Mucosa of gallbladder (tissue), 1 donor: ENCODE measurements at places on chromosomes 13 and 19. TPM values are rescaled to one million over a fixed set of nuclear protein-coding genes. Genes with fewer than 3 reads are reported as not detected.

GRCh38 chr13:101917833-101918661 lies 465.6 kb downstream of the ITGBL1 start:
- no peak for DNase-seq

DNA sequence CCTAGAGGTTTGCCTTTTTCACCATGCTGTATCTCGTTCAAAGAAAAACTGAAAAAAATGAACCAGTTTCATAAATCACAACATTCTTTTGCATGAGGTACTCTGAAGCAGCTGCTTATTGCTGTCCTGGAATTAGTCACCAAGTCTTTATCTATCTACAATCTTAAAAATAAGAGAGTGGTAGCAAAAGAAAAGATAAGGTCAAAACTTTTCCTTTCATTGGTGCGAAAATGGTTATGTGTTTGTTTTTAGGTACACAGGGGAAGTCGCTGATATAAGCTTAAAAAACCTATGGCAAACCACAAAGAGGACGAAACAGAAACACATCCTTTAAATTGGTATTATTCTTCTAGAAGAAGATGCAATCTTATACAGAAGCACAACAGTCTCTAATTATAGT lies 20.7 kb downstream of the OBI1 start:
- DNase-seq = no peak

- no peak for DNase-seq
These were observed 12.7 kb upstream of the NUMBL start for GRCh38 chr19:40703029-40703755.

GRCh38 chr19:12946092-12946721 lies 545 bp downstream of the RAD23A start:
- peak; percentile 54 for DNase-seq

DNA sequence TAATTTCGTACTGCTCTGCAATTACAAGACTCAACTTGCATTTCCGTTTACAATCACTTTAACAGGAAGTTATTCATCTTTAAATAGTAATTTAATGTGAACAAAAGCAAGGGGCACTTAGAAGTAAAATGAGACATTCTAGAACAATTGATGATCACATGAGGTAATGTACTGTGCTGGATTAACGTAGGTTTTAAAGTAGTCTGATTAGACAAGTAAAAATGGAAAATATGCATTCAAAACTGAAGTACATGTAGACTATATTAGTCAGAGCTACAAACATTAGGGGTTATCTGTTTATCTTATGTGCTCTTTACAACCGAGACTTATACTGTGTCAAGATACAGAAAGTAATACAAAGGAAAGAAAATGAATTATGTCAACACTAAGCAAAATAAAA lies 1528.0 kb downstream of the SLITRK5 start:
- no peak for DNase-seq

- peak; percentile 56 for DNase-seq
These were observed 22.5 kb upstream of the ZNF429 start for GRCh38 chr19:21482863-21483276.

DNA sequence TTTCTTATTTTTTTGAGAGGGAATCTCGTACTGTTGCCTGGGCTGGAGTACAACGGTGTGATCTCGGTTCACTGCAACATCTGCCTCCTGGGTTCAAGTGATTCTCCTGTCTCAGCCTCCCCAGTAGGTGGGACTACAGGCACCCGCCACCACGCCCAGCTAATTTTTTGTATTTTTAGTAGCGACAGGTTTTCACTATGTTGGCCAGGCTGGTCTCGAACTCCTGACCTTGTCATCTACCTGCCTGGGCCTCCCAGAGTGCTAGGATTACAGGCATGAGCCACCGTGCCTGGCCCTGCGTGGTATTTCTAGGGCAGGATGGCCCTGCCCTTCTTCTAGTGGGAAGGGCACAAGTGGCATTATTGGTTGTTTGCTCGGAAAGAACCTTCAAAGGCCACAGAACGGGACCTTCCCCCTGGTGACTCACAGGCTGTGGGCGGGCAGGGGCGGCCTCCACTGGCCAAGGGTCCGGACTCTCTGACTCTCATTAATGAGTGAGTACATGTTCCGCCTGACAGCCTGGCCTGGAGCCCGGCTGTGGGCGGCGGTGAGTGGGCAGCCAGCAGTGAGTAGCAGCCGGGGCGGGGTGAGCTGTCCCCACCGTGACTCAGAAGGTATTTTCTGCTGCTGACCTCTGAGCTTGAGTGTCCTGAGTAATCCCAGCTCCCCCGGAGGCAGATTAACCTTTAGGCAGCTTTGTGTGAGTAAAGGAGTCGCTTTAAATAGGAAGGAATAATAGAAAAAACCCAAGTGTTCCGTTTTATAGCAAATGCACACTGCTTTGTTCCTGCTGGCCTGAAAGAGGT lies 5.1 kb downstream of the DOT1L start:
- peak; percentile 96 for DNase-seq

- DNase-seq = no peak
These were observed 6.8 kb downstream of the CYSLTR2 start for GRCh38 chr13:48660361-48661076.

- DNase-seq = no peak
These were observed 949 bp downstream of the RAB3A start for GRCh38 chr19:18202778-18203407.

DNA sequence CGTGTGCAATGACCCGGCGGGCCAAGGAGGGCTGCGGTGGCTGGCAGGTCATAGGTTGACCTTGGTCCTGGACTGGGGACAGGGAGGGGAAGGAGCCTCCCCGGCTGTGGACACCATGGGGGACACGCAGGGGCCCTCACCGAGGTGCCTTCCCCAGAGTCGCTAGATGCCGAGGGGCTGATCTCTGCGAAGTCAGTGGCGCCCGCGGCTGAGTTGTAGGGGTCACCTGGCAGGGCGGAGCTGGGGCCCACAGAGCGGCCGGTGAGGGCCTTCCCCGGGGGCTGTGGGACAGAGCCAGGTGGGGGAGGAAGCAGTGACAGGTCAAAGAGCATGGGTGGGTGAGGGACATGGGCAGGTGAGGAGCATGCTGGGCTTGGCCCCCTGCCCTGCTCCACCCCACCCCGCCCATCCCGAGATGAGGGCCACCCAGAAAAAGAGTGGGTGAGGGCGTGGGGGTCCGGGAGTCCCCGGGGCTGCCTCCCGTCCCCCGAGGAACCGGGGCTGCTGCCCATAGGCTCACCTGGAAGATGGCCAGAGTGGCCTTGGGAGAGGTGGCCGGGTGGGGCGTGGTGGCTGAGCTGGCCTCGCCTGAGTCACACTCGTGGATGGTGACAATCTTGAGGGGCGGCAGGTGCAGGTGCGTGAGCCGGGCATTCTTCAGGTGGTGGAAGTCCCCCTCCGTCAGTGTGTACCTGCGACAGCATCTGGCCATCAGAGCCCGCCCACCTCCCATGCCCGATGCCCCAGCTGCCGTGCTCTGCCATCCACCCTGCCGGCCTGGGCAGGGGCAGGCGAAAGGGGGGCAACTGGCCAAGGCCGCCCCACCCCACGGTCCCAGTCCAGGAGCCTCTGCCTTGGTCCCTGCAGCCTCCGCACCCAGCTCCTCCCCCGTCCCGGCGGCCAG lies 3.5 kb downstream of the CBARP start:
- no peak for DNase-seq

GRCh38 chr19:14519860-14520407 lies 1.7 kb upstream of the DNAJB1 start:
- DNase-seq = no peak

- DNase-seq = peak; percentile 92
These were observed 54.5 kb downstream of the RAB20 start for GRCh38 chr13:110506859-110507566.

DNA sequence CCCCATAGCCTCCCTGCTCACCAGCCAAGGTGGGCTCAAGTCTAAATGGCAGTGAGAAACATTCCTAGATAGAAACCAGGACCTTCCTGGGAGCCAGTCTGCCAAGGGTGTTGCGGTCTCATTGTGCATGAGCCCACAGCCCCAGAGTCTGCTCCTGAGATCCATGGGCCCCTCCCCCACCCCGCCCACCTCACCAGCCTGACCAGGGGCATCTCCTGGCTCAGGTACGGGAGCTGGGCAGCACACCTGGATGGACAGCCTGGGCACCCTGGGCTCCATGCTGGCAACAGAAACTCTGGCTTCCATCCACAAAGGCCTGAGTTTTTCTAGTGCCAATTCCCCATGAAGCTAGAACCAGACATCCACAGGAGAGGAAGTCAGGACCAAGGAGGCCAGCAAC lies 65.6 kb downstream of the RAB20 start:
- no peak for DNase-seq

DNA sequence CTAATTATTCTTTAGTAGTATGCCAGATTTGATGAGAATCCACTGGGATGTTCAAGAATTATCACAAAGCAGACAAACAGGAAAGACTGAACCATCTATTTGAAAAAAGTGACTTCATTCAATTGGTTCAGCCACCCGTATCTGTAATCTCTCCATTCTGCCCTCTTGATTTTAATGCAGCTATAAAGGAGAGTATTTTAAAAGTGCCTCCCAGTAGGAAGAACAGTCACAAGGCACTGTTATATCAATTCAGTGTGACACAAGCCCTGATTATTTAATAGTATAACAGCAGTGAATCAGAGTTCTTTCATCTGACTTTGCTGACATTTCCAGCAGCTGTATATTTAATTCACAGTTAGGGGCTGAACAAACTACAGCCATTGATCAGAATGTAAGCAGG lies 77.3 kb upstream of the SLAIN1 start:
- DNase-seq = no peak

DNA sequence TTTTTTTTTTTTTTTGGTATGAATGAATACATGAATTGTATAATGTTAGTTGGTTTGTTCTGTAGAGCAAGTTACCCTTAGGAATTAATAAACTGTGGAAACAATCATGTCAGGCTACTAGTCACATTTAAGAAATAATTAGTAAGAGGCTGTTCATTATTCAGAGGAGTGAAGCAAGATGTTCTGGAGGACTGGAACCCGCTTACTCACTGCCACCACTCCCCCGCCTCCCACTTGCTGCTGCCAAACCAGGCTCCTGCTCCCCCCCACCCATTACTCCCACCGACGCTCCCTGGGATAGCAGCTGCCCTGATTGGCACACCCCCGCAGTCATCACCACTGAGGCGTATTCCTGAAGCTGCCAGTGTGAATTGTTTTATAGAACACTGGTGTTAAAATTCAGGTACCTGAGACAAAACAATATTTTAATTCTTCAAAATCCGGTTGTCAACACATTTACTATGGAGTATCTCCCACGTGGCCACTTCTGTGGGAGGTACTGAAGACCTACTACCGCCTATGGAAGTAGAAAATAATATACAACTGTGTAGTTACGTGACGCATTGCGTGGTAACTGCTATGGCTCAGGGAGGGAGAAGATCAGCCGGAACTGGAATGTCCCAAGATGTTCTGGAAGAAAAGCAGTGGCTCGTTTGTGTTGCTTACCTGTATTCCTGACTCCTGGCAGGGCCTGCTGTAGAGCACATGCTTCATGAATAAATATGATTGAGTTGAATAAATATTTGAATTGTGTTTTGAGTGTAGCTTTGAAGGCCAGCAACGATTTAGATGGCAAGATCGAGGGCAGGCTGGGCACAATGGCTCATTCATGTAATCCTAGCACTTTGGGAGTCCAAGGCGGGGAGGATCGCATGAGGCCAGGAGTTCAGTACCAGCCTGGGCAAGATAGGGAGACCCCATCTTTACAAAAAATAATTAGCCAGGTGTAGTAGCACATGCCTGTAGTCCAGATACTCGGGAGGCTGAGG lies 1.7 kb downstream of the DPY19L3 start:
- DNase-seq = no peak

DNA sequence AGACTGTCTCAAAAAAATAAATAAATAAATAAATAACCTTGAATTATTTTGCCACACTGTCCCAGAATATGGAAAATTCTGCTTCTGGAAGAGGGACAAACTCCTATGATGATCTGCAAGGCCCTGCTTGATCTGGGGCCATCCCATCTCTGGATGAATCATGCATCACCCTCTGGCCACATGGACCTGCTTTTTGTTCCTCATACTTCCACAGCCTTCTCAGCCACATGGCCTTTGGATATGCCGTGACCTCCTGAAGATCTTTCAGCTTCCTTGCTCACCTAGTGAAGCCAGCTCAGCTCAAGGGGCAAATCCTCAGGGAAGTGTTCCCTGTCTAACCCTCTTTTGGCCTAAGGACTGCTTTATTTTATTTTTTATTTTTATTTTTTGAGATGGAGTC lies 10.3 kb downstream of the IER2 start:
- DNase-seq = peak; percentile 44

DNA sequence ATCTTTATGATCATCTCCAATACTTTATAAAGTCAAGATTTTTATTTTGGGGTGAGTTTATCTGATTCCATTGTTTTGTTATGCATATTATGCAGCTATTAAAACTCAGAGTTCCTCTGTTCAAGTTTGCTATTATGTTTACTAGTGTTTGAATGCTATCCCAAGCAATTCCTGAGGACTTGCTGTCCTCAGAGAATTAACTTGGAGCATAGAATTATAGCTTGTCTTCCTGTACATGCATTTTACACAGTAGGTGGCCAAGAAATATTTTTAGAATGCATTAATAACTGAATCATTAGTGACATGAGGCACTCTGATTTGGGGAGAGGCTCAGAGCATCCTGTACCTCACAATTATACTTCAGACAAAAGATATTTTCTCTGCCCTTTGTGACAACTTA lies 195.6 kb upstream of the MIR17HG start:
- DNase-seq = no peak

DNA sequence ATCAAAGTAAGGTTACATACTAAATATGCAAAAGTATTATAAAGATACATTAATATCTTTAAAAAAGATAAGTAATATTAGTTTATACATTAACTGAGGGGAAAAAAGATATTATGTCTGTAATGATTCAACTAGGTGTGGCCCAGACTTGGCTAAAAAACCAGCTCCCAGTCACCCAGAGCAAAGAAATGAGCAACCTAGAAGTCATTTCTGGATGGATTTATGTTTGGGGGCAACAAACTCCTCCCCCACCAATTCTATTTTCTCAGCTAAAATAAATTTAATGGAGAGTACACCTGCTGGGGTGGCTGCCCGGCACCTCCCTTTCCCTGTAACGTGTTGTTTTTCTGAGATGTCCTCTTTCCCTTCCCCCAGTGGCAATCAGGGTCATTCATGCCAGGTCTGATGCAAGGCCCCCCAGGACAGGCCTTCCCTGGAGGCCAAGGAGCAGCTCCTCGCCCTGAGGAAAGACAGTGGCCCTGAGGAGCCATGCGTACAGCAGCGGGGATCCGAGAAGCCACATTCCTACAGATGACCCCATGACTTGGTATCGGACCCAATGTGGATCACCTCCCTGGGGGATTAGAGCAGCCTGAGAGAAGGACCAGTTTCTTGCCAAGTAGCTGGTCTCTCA lies 78.6 kb upstream of the DOCK9 start:
- DNase-seq = no peak

DNA sequence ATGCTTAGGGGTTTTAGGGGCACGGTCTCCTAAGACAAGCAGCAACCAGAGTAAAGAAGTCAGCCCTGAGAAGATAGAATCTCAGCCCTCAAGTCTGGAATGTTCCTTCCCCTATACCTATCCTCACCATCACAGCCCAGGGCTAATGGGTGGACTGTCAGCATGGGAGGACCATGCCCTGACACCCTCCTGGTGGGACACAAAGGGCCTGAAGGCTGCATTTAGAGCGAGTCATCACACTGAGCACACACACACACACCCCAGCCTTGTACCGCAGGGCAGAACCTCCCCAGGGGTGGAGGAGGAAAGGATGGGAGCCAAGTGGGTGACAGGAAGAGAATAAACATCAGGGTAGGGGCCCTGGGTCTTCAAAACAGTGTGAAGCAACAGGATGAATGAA lies 174.8 kb upstream of the SERP2 start:
- no peak for DNase-seq

Gene PLIN5
- 13.6 TPM for total RNA-seq

Gene ZNF667
- 9.4 TPM for total RNA-seq

Gene ONECUT3
- 6.3 TPM for total RNA-seq

Gene POGLUT2
- total RNA-seq = 6.4 TPM

Gene RNF113B
- not detected for total RNA-seq

Gene CGB5
- not detected for total RNA-seq

Gene TEX26
- 0.26 TPM for total RNA-seq

Gene ZSCAN18
- total RNA-seq = 111 TPM
